T-helper 2 cell (primary cell): ENCODE measurements at places on chromosomes 7 and 10.

- DNase-seq: no peak
These were observed 10.1 kb upstream of the EGR2 start for GRCh38 chr10:62826273-62826672.

DNA sequence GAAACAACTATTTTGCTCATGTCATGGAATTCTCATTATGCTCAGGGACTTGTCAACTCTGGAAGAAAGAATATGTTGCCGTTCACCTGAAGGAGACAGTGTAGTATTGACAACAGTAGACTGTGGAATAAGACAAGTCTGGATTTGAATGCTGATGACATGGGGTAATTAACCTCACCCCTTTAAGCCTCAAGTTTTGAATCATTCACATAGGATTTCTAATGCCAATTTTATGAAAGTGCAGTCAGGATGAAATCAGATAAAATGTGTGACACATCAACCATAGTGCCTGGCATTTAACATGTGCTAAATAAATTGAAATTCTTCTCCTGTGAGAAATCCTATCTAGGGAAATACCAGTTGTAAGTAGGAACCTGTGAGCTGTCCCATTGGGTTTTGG is 305.8 kb downstream of the KIF20B start:
- no peak for DNase-seq

GRCh38 chr7:77338883-77339629 is 77.1 kb downstream of the GSAP start:
- DNase-seq: no peak

DNA sequence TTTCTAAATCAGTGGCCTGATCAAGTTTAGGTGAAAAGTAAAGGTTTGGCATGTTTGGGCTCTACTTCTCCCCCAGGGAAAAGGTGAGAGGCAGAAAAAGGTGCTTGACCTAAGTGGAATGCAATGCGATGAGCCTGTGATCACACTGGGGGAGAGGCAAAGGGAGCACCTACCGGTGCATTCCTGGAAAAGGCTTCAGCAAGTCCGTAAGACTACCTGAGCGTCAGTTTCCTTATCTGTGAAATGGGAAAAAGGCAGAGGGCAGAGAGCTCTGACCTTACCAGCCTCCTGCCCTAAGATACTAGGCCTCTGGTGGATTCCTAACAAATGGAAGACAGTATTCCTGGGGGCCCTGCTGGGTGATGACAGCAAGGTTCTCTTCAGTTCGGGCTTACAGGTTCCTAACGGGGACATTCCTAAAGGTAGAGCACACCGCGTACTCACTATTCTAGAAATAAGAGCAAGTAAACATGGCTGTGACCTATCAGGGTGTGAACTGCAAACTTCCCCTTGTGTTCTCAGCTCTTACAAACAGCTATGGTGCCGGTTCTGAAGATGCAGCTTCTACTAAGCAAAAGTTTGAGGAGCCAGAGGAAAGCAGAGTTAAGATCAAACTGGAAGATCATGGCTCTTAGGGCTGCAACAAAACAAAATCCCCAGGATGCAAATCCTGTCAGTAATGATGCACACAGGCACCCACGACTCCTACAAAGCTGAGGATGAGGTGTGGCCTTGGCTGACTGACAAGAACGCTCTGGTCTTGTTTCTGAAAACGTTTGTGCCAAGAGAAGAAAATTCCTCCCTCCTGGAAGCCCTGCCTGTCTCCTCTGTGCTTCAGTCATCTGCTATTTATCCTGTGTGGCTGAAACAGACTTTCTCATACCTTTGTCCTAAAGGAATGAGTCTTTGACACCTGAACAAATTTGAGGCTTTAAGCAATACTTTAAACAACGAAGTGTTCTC is 13.3 kb upstream of the ACSL5 start:
- no peak for DNase-seq

DNA sequence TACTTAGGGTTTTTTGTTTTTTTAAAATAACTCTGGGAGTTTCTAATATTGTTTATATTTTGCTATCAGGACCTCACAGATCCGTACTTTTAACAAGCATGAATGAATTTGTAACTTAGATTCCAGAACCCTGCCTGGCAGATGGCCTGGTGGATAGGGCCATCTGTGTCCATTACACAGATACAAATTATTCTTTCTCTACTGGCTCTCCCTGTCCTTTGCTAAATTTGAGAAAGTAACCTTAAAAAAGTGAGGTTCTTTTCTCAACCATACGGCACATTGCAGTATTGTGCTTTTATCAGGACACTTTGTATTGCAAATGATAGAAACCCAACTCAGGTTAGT is 26.6 kb downstream of the LCOR start:
- DNase-seq: no peak

DNA sequence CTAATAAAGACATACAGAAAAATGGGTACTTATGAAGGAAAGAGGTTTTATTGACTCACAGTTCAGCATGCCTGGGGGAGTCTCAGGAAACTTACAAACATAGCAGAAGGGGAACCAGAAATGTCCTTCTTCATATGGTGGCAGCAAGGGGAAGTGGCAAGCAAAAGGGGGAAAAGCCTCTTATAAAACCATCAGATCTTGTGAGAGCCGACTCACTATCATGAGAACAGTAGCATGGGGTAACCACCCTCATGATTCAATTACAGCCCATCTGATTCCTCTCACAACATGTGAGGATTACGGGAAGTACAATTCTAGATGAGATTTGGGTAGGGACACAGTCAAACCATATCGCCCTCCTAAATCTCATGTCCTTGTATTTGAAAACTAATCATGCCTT is 1305.4 kb upstream of the SORCS1 start:
- DNase-seq: no peak

DNA sequence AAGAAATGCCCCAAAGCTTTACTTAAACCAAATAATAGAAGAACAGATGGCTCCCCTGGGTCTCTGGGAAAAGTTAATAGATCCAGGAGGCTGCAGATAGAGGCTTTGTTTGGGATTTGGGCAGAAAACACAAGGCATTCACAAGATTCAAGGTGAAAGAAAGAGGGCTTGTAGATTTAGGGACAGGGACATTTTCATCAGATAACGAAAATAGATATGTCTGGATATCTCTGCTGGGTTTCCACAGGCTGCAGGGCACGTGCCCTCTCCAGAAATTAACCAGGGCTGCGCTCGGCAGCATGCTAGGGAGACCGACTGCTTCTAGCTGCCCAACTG is 14.9 kb downstream of the CARD11 start:
- DNase-seq: no peak

DNA sequence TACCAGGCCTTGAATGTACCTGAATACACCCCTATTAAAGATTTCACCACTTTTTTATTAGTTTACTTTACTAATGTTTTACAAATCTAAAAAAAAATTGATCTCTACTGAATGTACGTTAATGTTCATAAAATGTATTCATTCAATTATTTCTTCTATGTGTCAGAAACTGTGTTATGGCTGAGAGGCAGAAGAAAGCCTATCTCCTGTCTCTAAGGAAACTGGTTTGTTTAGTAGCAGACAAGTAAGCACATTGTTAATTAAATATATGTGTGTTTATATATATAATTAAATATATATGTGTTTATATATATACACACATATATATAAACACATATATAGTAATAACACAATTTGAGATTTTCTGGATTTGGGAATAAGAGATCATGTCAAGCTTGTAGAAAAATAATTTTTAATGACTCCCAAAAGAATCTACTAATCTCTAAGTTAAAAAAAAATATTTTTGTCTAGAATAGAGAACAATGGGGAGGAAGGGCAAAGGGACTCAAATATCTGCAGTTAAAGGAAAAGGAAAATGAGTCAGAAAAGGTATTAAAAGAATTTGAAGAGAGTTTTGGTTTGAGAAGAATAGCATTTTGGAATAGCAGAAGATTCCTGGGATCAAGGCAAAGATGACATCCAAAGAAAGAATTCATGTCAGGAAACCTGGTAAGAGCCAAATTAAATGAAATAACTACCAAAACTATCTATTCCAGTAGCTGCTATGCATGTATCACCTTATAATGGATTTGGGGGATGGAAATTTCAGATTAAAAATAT is 92.1 kb downstream of the CH25H start:
- DNase-seq: no peak
